ENCODE measurements at places on chromosomes 5 and 9.

GRCh38 chr5:61788548-61788947 lies 456.5 kb downstream of the ZSWIM6 start:
- no peak for DNase-seq

- DNase-seq = no peak
Observed at GRCh38 chr5:96680759-96681470, 18.7 kb downstream of the CAST start.

- no peak for DNase-seq
Observed at GRCh38 chr5:127294829-127295228, 4.2 kb downstream of the MEGF10 start.

DNA sequence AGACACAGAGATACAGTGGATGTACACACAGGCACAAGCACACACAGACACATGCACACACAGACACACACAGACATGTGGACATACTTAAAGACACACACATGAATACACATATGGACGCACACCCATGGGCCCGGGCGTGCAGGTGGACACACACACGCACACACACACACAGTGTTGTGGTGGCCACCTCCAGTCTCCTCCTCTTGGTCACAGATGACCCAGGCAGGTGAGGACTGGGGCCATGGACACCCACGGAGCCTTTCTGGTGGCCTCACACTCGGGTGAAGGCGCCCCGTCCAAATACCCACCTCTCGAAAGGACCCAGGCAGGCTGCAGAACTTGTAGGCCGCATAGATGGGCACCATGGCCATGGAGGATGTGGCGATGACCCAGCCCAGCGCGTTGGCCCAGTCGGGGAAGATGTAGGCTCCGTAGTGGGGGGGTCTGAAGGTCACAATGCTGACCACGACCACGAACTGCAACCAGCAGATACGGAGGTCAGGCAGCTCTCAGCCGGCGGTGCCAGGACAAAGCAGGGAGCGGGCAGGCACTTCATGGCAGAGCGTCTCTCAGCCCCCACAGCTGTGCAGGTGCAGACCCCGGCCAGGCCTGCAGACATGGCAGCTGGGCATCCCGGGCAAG lies 42.5 kb downstream of the SLC6A3 start:
- no peak for DNase-seq

GRCh38 chr5:74311961-74312360 lies 328.6 kb downstream of the ENC1 start:
- no peak for DNase-seq

DNA sequence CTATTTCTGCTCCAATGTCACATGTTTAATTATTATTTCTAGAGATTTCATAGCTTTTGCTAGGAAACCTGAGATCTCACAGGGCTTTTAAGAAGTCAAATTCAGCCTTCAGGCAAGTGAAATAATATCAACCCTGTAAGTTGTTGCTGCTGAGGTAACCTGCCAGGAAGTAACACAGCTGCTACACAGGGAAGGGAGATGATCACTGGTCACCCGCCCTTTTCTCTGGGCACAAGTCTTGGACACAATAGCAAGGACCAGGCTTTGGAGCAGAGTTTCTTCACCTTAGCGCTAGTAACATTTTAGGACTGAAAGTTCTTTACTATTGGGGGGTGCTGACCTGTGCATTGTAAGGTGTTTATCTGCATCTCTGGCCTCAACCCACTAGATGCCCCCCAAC lies 50.1 kb downstream of the PTTG1 start:
- DNase-seq = no peak

DNA sequence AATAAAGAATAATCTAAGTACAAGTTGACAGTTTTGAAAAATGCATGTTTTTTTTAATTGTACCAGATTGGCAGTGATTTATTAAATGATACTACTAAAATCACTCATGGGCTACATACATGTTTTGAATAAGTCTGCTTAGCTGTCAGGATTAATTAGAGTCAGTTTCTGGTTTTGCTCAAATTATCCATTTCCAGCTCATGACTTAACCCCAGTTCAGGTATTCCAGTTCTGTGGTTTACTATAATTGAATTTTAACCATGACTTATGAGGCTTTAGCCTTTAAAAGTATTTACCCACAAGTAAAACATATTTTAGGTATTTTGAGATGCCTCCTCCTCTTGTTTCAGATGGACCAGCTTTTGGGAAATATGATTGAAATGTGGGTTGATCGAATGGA lies 17.8 kb upstream of the LRRC70 start:
- no peak for DNase-seq

DNA sequence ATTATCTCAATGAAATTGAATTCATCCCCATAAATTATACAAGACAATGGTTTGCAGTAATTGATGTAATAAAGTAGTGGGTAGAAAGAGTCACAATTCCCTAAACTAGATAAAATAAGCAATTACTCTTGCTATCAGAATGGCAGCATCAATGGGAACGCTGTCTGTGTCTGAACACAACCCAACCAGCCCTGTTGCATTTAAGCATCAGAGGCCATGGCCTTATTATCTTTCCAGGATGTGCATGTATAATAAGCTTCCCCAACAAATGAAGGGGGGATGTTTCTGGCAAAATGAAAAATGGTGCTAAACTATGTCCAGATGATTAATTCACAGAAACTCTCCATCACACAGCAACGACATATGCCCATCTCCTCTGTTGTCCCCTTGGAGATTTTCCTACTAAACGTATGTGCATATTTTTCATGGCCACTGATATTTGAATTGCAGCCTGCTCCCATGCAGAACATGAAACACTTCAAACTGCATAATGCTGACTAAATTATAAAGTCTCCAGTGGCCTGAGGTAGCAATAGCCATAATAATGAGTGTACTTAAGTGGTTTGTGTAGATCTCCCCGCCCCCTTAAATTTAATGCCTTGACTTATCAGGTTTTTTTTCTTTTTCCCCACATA lies 306.9 kb upstream of the ADAMTS16 start:
- DNase-seq = no peak

DNA sequence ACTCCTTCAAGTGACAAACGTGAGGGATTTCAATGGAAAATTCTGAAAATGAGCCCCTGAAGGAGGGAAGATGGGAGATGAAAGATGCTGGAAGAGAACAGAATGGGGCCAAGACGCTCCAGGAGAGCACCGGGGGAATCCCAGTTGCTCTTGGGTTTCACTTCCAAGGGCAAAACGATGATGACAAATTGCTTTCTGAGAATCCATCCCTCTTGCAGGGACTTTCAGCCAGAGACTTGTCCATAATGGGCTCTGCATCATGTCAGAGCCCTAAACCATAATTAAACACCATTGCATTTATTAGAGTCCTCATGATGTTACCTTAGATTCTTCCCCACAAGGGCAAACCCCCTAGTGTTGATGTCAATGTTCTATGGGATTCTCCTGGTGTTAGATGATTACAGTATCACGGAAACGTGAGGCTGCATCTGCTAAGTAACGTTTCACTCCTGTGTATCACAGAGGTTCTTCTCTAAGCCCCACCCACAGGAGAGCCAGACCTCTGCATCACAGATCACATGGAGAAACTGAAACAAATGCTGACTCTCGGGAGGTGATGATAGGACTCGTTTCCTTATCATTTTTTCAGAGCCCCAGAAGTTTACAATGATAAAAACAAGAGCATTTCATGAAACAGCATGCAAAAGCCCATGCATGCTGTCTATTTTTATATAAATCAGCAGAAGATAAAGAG lies 114.4 kb downstream of the TENT4A start:
- no peak for DNase-seq

- DNase-seq = no peak
Observed at GRCh38 chr5:5289537-5289936, 132.9 kb upstream of the ICE1 start.

- peak; percentile 23 for DNase-seq
Observed at GRCh38 chr5:14399054-14399692, 182.4 kb upstream of the OTULINL start.

DNA sequence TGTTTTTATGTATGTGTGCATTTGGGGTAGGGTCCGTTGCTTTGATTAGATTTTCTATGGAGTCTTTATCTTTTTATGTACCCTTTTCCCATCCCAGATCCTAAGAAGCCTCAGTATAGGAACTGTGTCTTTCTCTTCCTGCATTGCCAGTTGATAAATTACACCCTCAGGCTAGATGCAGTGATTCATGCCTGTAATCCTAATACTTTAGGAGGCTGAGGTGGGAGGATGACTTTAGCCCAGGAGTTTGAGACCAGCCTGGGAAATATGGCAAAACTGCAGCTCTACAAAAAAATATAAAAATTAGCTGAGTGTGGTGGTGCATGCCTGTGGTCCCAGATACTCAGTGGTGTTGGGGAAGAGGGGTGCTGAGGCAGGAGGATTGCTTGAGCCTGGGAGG lies 40.2 kb downstream of the NLN start:
- no peak for DNase-seq

GRCh38 chr9:132090771-132091170 lies 11.1 kb upstream of the MED27 start:
- DNase-seq = no peak

- DNase-seq = no peak
Observed at GRCh38 chr9:92965061-92965758, 17.9 kb downstream of the FGD3 start.

DNA sequence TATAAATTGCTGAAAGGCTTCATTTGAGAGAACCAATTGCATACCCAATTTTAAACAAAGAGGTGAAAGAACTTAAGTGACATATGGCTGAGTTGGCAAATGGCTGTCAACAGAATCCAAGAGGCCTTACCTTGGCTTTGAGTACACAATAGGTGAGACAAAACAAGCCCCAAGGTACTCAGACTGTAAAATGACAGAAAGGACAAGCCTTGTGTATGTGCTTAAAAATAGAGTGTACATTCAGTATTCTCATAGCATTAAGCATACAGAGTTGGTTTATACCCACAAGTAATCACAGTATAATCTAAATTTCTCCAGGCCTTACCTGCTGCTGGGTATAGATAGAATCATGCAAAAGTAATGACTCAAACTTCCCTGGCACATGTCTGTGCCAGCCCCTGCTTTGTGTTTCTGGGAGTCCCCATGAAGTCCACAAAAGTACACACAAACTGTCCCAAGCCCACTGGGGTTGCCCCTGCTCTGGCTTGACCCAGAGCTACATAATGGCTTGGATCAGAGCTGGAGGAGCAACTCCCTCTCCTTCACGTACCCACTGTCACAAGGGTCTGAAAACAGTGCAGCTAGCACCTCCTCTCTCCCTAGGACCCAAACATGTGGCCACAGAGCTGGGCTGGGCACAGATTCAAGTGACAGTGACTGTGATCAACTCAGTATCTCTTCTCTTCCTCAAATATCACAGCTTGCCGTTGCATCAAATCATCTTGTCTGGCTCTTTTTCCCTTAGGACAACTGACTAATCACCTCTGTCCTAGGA lies 250.8 kb downstream of the ENC1 start:
- no peak for DNase-seq

DNA sequence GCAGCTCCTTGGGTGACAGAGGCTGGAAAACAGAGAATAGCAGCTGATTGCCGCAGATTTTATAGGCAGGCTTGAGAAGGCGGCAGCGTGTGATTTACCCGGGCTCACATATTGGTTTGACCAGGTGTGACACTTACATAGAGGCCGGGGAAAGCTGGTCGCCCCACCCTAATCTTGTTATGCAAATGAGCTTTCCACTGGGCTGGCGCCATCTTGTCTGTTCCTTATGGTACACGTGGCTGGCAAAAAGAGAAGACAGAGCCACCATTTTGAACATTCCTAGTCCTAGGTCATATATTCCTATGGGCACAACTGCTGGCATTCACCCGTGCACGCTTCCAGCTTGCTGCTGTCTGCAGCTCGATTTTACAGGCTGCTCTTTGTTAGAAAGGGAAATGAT lies 11.3 kb upstream of the SPZ1 start:
- no peak for DNase-seq

DNA sequence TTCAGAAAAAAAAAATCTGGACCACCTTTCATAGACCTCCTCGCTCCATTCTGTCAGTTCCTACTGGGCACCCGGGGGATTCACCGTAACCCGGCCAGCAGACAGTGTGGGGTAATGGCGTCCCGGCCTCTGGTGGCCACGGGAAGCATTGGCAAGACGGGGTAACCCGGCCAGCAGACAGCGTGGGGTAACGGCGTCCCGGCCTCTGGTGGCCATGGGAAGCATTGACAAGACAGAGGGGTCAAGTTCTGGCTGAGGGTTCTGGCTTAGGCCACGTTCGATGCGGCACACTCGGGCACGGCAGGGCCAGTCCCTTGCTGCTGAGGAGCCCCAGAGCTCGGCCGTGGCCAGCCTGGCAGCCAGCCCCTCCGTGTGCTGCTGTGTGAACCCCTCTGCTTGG lies 116.2 kb upstream of the RAPGEF1 start:
- peak; percentile 35 for DNase-seq

DNA sequence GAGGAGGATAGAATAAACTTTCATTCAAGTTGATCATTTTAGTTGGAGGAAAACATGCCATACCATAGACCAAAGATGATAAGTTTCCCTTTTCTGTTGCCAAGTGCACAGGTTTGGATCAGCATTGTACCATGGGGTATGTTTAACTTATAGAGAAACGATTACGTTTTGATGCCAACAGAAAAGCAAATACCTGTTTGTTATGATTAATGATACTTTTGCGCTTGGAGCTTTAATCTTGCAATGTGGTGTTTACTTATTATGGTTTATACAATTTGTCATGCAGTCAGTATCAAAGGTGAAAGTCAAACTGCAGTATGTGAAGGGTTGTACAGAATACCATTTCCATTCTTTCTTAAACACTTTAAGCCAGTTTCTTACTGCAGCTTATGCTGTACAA lies 13.2 kb upstream of the ARHGEF28 start:
- DNase-seq = no peak

DNA sequence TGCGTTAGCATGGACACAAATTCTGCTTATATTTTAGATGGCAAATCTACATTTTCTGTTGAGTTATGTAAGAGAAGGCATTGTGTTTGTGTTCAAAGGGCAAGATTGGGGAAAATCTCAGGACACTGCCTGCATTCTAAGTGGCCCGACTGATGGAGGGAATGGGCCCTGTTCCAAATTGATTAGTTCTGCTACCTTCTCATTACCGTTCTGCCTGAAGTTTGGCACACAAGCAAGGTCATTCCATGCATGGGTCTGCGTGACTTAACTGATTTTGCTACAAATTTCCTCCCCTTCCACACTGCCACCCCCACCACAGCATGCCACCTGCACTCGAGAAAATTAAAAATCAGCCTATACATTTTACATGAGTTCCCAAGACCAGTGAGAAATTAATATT lies 409.9 kb downstream of the BRINP1 start:
- DNase-seq = no peak

GRCh38 chr9:36597412-36598178 lies 24.9 kb downstream of the MELK start:
- DNase-seq = peak; percentile 9

GRCh38 chr9:33498387-33498786 lies 24.7 kb upstream of the NOL6 start:
- no peak for DNase-seq
